ENCODE measurements at places on chromosomes 7 and 10. TPM values are rescaled to one million over a fixed set of nuclear protein-coding genes. Genes with fewer than 3 reads are reported as not detected.
A peak's percentile ranks its signal among the peaks of the same experiment; 100 is the strongest.

DNA sequence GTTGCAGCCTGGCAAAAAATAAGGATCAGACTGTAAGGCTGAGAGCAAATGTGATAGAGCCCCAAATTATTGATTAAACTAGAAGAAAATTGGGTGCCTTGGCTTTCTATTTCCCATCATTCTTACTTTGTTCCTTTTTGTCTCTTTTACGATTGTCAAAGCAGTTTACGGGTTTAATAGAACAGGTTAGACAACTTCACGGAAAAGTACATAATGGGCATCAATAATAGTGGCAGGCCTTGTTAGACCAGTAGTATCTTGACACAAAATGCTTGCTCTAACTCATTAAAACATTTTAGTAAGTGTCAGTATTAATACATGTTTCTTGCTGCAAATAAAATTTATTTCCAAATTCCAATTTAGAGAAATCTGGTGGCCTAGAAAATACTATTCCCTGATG is 14.5 kb upstream of the GGCT start:
- DNase-seq = no peak

- no peak for DNase-seq
Observed at GRCh38 chr7:116691664-116692063, 19.7 kb downstream of the MET start.

DNA sequence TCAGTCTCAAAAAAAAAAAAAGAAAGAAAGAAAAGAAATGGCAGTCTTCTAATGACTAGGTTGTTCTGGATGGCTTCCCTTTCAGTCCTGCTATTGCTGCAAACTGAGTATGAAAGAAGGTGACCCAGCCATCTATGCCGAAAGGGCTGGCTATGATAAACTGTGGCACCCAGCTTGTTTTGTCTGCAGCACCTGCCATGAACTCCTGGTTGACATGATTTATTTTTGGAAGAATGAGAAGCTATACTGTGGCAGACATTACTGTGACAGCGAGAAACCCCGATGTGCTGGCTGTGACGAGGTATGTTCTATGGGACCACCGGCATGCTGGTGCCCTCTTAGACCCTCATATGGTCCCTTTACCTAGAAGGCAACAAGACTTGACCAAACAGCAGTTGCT is 41.3 kb downstream of the TES start:
- no peak for DNase-seq

- no peak for DNase-seq
Observed at GRCh38 chr10:132396494-132397035, 435 bp upstream of the PWWP2B start.

GRCh38 chr7:1431226-1431625 is 28.0 kb downstream of the MICALL2 start:
- DNase-seq = no peak

DNA sequence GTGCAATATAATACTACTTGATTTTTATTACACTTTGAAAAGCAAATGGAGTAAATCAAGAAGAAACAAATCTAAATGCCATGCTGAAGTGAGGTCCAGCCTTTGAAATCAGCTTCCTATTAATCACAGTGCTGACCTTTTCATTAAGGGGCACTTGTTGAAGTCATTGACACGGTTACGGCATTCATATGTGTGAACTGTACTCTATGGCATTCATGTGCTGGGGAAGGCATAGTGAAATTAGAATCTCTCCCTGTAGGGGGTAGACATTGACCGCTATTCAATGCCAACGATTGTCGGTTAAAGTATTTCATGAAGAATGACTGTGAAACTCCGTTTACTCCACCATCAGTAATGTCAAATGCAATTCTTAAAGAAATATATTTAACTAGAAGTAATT is 296.1 kb upstream of the SEMA3A start:
- no peak for DNase-seq

DNA sequence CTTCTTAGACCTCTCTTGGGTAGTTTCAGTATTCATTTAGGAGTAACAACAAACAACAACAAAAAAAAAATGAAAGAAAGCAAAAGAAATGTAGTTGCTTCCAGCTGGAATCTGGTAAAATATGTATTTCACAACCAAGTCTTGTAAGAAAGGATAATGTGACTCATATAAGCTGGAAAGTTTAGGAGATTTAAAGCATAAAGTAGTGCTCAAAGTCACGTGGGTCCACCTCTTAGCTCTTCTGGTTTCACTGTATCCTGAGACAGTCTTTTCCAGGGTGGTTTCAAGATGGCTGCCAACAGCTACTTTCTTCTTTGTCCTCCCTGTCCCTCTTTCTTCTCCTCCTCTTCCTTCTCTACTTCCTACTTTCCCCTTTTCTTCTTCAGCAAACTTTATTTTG is 69.5 kb upstream of the CDK13 start:
- no peak for DNase-seq

DNA sequence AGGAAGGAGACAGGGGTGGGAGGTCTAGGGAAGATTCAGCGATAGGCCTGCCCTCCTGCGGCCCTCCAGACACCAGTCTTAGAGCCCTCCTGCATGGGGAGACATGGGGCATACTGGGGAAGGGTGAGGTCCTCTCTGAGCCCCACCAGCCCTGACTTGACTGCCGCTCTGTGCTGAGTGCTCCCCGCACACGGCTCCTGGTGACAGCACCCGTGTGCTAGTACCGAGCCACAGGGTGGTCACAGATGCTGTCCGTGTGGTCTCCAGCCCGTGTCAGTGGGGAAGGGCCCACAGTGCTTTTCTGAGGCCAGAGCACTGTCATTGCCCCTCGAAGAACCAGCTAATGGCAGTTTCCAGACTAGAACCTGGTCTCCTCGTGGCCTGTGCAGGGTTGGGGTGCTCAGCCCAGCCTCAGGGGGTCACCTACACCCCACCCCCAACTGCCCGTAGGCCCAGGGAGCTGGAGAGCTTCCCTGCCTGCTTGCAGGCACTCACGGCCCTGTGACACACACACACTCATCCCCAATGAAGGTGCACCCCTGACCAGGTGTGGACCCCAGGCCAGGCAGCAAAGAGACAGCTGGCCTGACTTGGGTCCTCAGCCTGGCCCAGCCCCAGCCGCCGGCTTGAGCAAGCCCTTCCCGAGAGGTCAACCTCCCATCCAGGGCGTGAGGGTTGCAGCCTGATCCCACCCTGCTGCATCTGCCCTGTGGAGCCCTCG is 86.0 kb upstream of the RET start:
- no peak for DNase-seq

DNA sequence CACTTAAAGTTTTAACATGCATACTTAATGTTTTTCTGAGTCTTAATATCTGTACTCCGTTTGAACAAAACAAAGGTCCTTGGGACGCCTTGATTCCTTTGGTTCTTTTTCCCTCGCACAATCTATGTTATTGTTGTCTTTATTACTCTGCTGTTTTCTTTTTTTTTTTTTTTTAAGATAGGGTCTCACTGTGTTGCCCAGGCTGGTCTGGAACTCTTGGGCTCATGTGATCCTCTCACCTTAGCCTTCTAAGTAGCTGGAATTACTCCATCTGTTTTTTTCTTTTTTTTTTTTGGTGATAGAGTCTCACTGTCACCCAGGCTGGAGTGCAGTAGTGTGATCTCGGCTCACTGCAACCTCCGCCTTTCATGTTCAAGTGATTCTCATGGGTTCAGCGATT is 13.2 kb downstream of the MLLT10 start:
- DNase-seq = no peak

GRCh38 chr7:36280840-36281812 is 108.5 kb upstream of the ANLN start:
- no peak for DNase-seq

DNA sequence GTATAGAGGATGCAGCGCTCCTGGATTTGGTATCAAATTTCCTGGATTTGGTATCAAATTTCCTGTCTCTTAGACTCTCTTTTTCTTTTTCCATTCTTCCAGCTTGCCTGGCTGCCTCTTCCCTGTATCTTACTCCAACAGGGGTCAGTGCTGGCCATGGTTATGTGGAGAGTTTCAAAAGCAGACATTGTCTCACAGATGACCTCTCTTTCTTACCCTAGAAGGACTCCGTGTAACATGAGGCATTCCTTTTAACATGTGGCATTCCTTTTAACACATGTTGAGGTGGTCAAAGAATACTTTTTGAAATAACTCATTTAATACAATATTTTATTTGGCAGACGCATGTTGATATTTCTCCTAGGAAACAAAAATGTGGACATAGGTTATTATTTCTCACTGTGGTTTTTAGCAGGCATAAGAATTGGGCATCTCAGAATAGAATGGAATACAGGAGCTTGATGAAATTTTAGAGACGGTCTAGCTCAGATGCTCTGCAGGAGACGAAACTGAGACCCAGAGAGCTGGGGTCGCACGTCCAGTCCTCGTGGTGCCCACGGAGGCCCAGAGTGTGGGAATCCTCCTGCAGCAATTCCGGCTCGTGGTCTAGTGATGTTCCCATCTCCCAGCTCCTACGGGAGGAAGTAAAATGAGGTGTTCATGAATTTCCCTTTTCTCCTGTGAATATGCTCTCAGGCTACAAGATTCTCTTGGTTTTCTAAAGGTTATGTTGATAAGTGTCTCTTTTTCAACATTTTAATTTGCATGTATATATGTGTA is 59.6 kb upstream of the PITRM1 start:
- no peak for DNase-seq

GAD2 gene
- 0.47 TPM for total RNA-seq

- no peak for DNase-seq
Observed at GRCh38 chr7:148260599-148260998, 330.0 kb upstream of the C7orf33 start.

DNA sequence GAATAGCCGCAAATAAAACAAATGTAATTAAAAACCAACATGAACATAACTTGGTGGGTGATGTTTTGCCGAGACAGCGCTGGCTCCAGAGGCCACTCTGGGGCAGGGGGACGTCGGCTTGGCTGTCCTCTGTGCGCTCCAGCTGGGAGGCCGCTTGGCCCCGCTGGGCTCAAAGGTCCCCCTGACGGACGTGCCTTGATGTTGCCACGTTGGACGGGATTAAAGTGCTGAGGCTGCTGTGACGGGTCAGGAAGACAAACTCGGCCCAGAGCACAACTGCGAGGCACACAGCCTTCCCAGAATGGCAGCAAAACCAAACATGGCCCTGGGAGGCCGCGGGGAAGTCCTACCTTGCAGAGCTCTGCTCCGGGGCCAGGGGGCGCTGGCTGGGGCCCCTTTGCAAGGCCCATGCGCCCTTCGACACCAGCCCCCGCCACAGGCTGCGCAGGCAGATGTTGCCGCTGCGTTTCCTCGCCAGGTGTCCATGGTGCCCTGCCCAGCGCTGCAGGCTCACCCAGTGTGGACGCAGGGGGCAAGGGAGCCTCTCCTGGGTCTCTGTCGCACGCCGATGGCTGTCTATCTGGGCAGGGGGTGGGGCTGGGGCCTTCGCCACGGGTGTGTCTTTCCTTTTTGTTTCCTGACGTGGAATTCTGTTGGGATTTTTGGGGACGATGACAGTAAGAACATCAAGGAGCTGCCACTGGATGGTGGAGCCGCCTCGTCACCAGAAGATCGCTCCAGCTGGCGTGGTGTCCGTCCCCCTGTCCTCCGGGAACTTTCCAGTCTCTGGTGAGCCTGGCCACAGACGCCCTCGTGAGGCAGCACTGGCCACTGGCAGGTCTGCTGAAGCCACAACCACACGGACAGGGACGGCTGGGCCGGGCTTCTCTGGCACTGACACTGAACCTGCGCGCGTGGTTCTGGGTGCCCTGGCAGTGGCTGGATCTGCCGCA is 99.6 kb upstream of the DIP2C start:
- DNase-seq = peak; percentile 89

PLXDC2 gene
- total RNA-seq = 40.1 TPM

CYP2C9 gene
- not detected for total RNA-seq

GRCh38 chr10:128185627-128186026 is 59.4 kb upstream of the MKI67 start:
- no peak for DNase-seq

DNA sequence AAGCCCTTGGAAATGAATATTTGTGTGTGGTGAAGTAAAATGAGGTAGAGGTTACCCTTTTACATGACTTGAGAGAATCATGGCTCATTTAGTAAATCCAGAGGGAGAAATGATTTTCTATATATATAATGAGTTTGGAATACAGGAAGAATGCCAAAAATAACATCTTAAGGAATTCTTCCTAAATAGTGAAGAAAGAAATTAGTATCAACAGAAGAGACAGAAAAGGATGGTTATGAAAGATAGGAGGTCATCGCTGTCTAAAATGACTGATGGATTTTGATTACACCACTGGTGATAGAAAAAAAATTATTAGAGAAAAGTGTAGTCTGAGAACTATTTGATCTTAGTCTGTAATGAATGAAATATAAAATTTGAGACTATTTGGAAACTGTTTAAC is 283.0 kb downstream of the ADK start:
- no peak for DNase-seq

GPER1 gene
- total RNA-seq = 0.24 TPM

- no peak for DNase-seq
Observed at GRCh38 chr7:94295850-94296249, 98.8 kb upstream of the COL1A2 start.

GRCh38 chr7:142645777-142646176 is 103.5 kb upstream of the PRSS1 start:
- no peak for DNase-seq

PLEKHA1 gene
- total RNA-seq = 39.7 TPM

WNT16 gene
- total RNA-seq = 0.52 TPM

DNA sequence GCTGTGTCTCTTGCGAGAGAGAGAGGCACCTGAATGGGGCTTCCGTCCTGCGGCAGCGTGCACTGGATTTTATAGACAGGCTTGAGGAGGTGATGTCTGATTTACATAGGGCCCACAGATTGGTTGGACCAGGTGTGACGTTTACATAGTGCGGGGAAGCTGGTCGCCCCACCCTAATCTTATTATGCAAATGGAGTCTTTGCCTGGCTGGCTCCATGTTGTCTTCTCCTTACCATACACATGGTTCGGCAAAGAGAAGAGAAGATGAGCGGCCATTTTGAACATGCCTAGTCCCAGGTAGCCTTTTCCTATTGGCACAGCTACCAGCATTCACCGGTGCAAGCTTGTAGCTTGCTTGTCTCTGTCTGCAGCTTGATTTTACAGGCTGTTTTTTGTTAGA is 238.5 kb upstream of the GALNT17 start:
- no peak for DNase-seq

SH2D4B gene
- 0.13 TPM for total RNA-seq

GRCh38 chr7:17495655-17496394 is 197.4 kb downstream of the AHR start:
- no peak for DNase-seq

All from H1 (cell line).